ENCODE measurements at places on chromosomes 16 and 17.
A peak's percentile ranks its signal among the peaks of the same experiment; 100 is the strongest.

GRCh38 chr17:6482105-6482455 is 37.8 kb downstream of the PIMREG start:
- DNase-seq, result no peak

GRCh38 chr17:78197147-78197832 is 10.1 kb downstream of the AFMID start:
- no peak for DNase-seq

- DNase-seq, result no peak
Measured at GRCh38 chr16:88824256-88825077, 12.7 kb upstream of the APRT start.

DNA sequence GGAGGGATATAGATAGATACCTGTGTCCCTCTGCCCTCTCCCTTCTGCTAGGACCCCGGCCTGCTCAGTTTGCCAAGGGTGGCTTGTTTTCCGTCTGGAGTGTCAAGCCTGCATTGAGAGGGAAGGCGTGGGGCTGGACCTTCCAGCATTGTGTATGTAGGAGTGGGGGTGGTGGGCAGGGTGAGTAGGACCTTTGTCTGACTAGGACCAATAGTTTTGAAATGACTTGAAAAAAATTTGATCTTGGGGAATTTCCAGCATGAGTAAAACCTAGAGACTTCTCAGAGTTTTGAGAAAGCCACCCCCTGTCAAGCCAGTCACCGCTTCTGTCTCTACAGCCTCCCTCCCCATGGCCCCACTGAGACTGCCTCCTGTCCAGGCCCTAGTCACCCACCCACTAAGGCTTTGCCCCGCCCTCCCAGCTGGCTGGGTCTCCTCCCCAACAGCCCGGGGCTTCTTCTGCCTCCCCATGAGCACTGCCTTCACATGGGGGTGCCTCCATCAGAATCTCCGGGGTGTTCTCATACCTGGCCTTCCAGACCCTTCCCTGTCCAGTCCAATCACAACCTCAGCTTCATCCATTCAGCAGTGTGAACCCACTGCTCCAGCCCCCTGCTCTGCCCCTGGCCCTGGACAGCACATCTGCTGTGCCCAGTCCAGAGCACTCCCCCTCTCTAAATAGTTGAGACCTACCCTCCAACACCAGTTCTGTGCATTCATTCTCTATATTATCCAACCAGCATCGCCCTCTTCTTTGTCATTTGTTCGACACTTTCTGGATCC is 207.0 kb downstream of the MSI2 start:
- peak; percentile 88 for DNase-seq

DNA sequence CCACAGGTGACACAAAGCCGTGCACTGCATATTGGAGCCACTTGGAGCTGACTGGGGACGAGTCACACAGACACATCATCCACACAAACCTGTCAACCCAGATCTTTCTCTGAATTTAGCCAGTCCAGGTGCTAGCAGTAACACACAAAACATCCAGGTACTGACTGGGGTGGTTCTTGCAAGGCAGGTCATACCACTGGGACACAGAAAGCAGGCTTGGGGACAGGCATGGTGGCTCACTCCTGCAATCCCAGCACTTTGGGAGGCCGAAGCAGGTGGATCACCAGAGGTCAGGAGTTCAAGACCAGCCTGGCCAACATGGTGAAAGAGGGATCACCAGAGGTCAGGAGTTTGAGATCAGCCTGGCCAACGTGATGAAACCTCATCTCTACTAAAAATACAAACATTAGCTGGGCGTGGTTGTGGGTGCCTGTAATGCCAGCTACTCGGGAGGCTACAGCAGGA is 14.9 kb downstream of the ENPP7 start:
- no peak for DNase-seq

GRCh38 chr17:72079700-72080099 is 41.1 kb upstream of the SOX9 start:
- no peak for DNase-seq

DNA sequence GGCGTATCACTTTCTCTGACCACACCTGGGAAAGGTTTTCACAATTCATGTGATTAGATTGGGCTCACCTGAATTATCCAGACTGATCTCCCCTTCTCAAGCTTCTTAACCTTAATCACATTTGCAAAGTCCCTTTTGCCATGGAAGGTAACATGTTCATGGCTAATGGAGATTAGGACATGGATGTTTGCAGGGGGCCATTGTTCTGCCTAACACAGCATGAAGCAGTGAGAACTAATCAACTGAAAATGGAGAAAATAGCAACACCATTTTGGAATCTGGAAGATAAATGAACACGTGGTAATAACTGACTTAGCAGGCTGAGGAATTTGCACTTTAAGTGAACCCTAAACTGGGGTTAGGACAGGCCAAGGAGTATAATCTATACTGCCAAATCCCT is 25.0 kb upstream of the SBK1 start:
- no peak for DNase-seq

GRCh38 chr17:49779739-49780231 is 8.7 kb upstream of the KAT7 start:
- peak; percentile 58 for DNase-seq

GRCh38 chr16:27177031-27177774 is 26.1 kb upstream of the KDM8 start:
- peak; percentile 76 for DNase-seq

GRCh38 chr16:14057878-14058382 is 13.2 kb upstream of the MRTFB start:
- DNase-seq, result no peak
